H7 (cell line): ENCODE measurements at places on chromosomes 4 and X.

DNA sequence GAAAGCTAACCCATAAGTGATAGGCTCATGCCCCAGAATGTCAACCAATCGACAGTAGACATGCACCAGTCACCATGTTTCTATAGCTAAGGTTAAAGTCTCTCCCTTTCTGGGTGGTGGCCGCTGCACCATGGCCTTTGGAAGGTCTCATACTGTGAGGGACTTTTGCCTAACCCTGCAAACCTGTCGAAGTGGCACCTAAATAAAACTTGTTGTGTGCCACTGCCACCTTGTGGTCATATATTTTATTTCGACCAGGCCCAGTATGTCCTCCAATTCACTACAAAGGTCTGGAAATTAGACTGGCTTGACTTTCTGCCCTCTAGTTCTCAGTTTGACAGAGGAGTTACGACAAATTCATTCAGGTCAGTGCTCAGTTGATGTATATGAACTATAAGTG is 163.1 kb downstream of the SMARCA1 start:
- DNase-seq: peak; percentile 47

DNA sequence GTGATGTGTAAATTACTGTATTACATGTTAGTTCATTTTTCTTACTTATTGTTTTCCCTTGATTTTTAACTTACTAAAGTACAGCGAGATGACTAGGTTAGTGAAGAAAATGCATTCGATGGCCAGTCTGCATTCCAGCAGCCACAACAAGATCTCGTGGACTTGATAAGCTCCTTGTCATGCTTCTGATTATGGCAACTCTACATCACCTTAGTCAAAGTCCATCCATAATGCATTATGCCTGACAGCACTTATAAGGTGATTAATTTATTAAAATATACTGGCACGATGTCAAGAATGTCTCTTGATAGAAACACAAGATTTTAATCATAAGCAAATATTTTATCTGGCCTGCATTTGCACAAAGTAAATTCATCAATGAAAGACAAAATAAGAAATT is 109.9 kb upstream of the NAP1L5 start:
- no peak for DNase-seq

DNA sequence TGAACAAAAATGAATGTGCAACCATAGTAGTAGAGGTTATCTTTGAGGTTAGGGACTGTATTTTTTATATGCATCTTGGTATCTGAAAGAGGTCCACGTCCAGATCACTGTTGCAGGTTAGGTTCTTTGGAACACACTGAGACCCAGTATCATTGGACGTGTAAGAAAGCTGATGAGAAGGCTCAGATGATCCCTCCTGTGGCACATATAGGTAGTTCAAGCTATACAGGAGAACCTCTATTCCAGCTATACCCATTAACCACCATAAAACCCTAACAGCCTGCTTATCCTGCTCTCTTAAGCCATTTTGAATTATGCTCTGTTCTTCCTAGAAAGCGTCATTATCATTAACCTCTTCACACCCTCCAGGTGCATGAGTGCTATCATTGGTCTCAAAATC is 930.7 kb upstream of the HS3ST1 start:
- peak; percentile 1 for DNase-seq

GRCh38 chr4:27316176-27316575 is 455.5 kb downstream of the STIM2 start:
- DNase-seq: no peak

GRCh38 chr4:88737307-88737941 is 39.8 kb upstream of the NAP1L5 start:
- DNase-seq: peak; percentile 28

DNA sequence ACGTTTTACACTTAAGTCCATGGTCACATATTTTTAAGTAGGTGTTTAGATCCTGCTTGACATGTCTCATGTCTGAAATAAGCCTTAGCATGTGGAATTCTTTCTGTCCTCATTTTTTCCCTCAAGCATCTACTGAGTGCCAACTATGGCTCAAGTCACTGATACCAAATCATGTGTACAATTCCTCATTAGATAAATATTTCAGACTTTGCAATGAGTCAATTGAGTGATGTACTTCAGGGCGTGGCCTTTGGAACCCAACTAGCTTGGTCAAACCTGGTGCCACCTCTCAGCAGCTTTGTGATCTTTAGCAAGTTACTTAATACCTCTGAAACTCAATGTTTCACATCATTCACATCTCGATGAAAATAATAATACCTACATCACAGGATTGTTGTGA is 12.6 kb upstream of the JADE1 start:
- no peak for DNase-seq

DNA sequence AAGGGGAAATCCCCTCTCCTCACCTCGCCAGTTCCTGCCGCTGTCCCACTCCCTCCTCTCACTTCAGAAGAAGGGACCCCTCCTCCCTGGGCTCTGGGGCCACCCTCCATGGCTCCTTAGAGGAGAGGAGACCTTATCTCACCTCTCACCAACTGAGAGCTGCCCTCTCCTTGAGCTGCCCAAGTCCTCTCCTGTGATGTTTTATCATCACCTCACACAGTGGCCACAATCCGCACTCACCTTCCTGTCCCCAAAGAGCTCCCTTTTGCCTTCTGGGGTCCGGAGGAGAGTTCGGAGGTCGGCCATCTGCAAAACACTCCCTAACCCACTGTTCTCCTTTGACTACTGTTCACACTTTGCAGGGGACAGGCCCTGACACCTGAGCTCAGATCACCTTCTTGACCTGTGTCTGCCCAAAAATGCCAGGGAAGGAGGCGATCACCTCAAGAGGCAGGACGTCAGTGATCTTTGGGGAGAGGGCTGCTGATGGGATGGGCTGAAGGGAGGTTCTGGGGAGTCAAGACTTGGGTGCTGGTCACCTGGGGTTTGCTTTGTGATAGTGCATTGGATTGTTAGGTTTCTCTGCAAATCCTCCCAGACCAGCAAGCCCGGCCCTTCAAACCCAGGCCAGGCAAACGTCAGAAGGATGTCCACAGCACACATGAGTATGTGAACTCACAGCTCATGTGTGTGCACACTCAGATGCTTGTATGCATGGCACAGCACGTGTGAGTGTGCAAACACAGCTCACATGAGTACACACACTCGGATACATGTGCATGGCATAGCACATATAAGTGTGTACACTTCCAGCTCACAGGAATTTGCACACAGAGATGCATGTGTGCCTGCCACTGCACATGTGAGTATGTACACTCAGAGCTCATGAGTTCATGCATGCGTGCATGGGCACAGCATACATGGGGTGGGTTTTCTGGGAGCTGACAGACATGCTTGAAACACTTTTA is 41.8 kb downstream of the HTRA3 start:
- DNase-seq: no peak

GRCh38 chrX:10015723-10016518 is 48.8 kb downstream of the CLDN34 start:
- DNase-seq: peak; percentile 85

DNA sequence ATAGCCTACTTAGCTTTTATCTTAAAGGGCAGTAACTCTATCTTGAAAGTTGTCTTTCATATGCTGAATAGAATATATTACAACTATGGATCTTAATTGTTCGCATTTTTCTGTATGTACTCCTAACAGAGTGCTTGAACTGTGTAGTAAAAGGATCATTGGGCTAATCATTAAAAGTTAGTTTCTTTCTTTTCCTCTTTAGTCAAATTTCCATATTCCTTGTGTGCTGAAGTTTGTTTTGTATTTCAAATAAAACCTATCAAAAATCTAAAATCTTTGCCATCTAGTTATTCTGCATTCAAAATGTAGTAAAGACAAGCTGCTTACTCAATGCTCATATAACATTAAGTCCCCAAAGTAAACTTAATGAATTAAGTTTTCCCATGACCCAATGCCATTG is 182.7 kb downstream of the HTR2C start:
- no peak for DNase-seq

- no peak for DNase-seq
Measured at GRCh38 chrX:107502316-107502715, 52.9 kb downstream of the FRMPD3 start.

GRCh38 chrX:130575831-130576389 is 174.1 kb downstream of the RBMX2 start:
- DNase-seq: peak; percentile 56

GRCh38 chr4:78621395-78621794 is 69.8 kb downstream of the ANXA3 start:
- no peak for DNase-seq
